ENCODE measurements at places on chromosomes 11 and 22.
A peak's percentile ranks its signal among the peaks of the same experiment; 100 is the strongest.

- peak; percentile 66 for DNase-seq
Observed at GRCh38 chr11:17921659-17922415, 91.0 kb downstream of the SERGEF start.

DNA sequence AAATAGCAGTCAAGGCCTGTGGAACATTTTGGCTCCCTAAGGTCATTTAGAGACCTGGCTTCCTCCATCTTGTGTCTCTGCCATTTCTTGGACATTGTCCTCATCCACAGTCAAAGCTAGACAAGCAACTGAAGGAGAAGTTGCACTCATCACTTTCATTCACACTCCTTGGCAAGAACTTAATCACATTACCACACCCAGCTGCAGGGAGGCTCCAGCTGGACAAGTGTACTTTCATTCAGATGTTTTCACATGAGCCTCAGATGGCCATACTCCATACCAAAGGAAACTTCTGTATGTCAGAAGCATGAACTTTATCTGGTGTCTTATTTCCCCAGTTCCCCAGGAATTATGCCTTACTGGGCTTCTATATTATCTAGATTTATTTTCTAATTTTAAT lies 537.4 kb downstream of the TMEM135 start:
- no peak for DNase-seq

- DNase-seq, result peak; percentile 20
Observed at GRCh38 chr22:35622191-35622913, 5.2 kb upstream of the MB start.

DNA sequence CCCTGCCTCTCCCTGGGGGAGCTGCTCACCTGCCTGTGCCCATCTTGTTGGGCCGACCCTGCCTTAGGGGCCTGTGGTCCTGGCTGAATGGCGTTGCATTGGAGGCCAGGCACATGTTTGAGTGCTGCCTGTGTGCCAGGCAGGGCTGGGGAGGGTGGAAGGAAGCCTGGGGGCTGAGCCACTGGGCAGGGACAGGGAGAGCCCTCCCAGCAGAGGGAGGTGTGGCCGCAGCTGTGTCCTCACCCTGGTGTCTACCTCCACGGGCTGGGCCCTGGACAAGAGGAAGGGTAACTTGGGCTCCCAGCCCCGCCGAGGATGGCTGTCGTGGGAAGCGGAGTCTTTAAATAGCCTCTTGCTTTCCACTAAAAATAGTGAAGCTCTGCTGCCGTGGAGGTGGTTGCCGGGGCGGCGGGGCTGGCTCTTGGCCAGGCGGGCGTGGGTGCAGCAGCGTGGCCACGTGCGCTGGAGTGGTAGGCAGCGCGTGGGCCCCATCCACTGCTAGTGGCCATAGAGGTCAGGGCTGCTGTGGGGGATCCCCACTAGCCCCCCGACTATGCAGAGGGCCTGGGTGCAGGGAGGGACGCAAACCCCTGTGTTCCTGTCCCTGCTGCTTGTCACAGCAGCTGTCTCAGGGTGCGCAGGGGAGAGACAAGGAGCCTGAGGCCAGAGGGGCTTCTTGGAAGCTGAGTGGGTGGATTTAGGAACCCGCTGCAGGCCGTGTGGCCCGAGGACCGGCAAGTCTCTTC lies 6.2 kb downstream of the ZDHHC8 start:
- DNase-seq, result no peak

DNA sequence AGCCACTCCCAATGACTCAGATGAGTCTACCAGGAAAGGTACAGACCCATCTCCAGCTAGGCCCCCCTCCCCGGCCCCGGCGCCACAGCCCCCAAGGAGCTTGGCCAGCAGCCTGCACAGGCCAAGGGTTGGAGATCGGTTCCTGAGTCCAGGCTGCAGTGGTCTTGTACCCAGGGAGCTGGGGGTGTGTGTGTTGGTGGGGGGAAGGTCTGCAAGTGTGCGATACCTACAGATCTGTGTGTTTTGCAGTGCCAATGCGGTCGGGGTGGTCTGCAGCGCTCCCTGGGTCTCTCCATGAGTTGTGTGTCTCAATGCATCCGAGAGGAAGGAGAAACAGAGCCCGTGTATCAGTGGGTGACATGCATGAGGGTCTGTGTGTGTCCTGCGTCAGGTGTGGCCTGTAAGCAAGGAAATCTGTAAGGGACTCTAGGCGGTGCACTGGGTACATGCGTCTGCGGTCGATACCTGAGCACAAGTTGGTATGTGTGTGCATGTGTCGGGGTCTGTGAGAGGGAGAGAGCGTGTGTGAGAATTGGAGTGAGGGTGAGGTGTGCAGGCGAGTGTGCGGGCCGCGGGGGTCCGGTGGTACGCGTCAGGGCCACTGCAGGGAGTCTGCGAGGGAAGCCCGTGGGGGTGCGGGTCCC lies 645 bp downstream of the CDC42BPG start:
- no peak for DNase-seq

DNA sequence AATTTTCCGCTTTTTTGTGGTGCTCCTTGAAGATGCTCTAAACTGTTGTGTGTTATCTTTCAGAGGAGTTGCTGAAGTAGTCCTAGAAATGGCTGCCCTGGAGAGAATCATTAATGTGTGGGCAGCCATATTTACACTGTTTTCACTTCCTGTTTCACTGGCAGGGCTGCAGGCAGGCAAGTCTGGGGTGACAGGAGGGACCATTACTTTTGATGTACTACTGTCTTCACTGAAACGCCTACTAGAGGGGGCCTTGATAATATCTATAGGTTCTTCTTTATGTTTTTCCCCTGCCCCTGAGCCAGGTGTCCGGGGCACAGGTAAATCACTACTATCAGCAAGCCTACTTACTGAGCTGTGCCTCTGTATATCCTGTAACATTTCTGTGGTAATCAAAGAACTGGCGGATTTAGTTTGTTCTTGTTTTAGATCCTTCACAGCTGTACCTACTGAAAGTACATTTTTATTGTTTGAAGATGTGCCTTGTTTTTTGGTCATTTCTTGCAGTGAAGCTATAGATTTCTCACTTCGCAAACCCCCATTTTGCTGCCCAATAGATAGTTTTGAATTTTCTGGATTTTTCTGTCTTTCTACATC lies 39.7 kb downstream of the ACAT1 start:
- DNase-seq, result no peak

DNA sequence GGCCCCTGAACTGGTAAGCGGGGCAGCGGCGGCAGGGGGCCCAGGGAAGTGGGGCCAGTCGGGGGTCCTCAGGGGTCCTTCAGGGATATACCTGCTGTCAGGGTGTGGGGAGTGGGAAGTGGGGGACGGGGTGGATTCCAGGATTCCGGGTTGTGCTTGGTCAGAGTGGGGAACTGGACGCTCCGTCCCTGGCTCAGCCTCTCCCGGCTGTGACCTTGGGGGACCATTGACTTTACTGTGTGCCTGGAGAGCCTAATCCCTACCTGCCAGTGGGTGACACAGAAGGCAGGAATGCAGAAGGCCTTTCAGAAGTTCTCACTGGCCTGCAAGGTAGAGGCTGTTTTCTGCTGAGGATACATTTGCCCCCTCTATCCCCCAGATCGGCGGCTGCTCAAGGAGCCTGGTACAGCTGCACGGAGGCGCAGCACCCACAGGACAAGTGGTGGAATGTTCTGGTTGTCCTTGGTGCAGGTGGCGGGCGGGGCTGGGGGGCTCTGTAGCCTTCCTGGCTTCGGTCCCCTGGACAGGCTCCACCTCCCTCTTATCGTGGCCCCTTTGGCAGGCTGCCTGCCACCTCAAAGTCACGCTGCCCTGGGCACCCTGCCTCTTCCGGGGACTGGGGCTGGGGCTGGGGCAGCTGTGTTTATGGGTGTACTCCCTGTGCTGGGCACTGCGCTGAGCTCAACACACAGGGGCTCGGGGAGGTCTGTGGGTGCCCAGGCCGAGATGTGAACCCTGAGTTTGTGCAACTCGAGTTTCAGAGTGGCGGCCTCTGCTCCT lies 18.4 kb downstream of the KCNQ1 start:
- no peak for DNase-seq

DNA sequence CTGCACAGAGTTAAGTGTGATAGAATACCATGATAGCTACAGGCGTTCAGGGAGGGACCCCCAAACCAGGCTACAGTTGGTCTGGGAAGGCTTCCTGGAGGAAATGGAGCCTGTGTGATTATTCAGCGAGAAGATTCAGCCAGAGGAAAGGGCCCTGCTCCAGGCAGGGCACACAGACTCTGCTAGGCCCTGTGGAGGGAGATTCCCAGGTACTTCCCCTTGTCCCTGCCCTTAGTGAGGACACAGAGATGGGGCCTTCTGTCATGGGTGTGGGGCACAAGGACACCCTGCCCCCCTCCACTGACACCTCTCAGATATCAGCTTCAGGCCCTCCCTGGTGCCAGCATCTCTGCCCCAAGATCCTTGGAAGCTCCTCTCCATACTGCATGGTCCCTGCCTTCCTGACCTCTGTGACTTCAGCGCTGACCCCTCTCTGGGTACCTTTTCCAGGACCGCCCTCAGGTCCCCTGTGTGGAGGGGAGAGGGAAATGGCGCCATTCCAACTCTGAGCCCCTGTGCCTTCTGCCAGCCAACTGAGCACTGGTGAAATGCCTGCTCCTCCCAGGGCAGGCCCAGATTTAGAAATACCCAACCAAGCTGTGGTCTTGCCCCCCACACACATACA lies 12.6 kb upstream of the POU2F3 start:
- no peak for DNase-seq

DNA sequence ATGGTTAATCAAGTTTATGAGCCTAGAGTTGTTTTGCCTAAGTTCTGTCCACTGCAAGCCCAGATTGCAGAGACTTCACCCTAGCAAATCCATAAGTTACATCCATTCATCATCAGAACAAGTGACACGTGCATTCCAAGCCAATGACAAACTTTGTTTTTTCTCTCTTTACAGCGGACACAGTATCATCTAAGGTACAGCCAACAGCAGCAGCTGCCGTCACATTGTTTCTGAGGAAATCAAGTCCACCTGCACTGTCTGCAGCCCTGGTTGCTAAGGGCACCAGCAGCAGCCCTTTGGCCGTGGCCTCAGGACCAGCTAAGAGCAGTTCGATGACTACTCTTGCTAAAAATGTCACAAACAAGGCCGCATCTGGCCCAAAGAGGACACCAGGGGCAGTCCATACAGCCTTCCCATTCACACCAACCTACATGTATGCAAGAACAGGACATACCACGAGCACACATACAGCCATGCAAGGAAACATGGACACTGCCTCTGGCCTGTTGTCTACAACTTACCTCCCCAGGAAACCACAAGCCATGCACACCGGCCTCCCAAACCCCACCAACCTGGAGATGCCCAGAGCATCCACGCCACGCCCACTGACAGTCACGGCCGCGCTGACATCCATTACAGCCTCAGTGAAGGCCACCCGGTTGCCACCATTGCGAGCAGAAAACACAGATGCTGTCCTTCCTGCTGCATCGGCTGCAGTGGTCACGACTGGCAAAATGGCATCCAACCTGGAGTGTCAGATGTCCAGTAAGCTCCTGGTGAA lies 155.8 kb downstream of the C11orf91 start:
- no peak for DNase-seq
